ENCODE measurements at places on chromosomes 1 and 21.

DNA sequence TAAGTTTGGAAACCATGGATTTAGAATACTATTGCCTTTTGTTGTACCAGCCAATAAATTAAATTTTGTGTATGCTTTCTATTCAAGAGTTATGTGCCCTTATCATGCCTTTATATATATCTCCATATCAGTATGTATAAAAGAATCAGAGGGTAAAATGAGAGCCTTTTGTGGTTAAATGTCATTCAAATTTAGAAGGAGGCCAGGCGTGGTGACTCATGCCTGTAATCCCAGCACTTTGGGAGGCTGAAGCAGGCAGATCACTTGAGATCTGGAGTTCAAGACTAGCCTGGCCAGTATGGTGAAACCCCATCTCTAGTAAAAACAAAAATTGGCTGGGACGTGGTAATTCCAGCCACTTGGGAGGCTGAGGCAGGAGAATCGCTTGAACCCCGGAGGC lies 88.9 kb downstream of the XPR1 start:
- DNase-seq = no peak

DNA sequence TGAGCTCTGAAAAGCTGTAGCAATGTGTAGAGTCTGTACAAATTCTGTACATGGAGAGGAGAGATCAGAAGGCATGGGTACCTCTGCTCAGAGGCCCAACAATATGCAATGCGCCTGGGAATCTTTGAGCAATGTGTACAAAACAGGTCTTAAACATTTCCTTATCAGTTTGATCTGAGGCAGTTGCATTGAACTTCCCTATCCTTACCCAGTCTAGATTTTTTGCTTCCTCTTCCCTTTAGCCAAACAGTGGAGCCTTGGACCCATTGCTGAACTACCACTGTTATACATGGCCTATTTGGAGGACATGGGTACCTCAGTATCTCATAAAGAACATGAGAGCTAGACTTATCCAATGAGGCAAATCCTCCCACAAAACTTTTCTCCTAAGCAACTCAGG lies 12.6 kb upstream of the MNDA start:
- no peak for DNase-seq

DNA sequence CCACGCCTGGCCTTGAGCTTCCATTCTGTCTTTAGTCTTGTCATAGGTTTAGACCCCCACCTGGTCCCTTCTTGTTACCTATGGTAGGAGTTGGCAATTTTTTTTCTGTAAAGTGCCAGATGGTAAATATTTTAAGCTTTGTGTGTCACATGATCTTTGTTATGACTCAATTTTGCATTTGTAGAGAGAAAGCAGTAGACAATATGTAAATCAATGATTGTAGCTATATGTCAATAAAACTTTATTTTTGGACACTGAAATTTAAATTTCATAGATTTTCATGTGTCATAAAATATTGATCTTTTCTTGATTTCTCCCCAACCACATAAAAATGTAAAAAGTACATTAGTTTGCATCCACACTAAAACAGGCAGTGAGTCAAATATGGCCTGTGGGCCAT lies 8.0 kb downstream of the MKNK1 start:
- no peak for DNase-seq

- DNase-seq = peak; percentile 40
Observed at GRCh38 chr1:116345843-116346242, 27.2 kb upstream of the ATP1A1 start.

DNA sequence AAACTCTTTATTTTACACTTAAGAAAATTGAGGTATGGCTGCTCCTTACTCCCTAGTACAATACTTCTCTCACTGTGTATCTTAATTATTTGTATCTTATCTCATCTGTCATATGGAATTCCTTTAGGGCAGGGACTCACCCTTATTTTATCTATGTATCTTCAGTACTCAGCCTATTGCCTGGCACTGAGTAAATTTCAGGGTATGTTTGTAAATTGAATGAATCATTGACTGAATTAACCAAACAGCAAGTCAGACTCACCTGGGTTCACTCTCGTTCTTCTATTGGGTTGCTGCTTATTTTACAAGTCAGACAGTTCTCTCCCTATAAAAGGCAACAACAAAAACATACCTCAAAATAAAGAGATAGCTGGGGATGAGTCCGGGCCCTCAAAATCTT lies 63.8 kb downstream of the LAMC1 start:
- no peak for DNase-seq

- DNase-seq = no peak
Observed at GRCh38 chr1:223709598-223709997, 2.7 kb upstream of the CAPN2 start.

GRCh38 chr1:16204634-16205333 lies 7.7 kb downstream of the ARHGEF19 start:
- no peak for DNase-seq

DNA sequence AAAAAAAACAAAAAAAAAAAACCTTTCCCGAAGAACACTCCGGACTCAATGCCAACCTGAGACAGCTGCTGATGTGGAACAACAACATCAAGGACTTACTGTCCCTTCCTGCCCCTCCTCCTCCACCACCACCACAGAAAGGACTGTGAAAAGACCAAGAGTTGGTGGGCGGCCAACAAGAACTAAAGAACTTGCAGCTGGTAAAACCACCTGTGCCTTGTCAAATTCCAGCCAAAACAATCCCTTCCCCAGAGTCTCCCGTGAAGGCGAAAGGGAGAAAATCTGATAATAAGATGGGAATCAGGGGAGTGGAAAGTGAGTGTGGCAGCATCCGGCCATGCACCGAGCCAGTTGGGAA lies 88.9 kb downstream of the PROX1 start:
- no peak for DNase-seq
